ENCODE measurements at places on chromosomes 4 and X.

- DNase-seq = no peak
Observed at GRCh38 chr4:25950461-25951389, 36.7 kb downstream of the SMIM20 start.

DNA sequence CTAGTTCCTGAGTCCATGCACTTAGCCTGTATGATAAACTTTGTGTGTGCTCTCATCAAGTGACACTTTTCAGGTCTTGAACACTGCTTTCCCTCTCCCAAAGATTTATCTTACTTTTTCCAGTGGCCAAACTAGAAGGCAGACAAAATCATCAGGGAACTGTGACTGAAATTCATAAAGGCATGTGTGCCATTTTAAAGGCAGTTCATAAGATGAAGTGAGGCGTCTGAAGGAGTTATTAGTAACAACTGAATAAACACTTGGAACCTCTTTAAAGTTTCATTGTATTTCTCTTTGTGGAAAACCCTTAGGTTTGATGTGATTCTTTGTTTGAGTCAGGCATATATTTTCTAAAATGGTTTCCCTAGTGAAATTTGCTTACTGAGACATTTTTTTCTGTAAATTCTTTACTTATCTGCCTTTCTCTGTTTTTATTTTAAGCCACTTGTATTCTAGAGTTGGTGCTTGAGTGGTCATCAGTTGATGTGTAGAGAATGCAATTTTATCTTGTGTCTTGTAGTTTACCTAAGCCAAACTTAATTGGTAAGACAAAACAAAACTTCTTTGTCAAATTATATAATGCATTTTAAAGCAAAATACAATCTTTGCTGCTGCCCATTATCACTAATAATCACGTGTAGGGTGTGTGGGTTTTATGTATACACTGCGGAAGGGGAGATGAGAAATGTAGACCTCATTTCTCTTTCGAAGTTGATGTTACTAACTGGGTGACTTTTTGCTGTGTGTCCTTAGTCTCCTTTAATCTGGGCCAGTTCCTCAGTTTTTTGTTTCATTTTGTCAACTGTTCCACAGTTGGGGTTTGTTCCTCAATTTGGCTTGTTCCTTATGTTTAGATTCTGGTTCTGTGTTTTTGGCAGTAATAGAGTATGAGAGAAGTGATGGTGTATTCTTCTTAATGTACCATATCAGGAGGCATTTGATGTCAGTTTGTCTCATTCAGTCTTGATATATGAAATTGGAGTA is 56.8 kb downstream of the RBPJ start:
- DNase-seq = no peak

- DNase-seq = no peak
Observed at GRCh38 chr4:173269280-173269679, 64.9 kb downstream of the HMGB2 start.

- no peak for DNase-seq
Observed at GRCh38 chrX:30593440-30594200, 16.1 kb upstream of the TASL start.

DNA sequence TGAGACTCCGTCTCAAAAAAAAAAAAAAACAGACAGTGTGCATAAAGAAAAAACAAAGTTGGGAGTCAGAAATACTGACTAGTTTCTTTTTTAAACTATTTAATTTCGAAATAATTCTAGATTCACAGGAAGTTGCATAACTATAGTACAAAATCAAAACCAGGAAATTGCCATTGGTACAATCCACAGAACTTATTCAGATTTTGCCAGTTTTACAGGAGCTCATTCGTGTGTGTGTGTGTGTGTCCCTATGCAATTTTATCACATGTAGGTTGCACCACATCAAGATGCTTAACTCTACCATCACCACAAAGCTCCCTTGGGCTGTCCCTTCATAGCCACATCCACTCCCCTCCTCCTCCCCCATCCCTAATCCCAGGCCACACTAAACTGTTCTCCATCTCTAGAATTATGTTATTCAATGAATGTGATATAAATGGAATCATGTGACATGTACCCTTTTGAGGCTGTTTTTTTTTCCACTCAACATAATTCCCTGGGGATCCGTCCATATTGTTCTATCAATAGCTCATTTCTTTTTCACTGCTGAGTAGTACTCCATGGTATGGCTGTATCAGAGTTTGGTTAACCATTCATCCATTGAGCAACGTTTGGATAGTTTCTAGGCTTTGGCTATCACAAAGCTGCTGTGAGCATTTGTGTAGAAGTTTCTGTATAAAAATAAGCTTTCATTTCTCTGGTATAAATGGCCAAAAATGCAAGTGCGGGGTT is 16.3 kb upstream of the DDX3X start:
- DNase-seq = no peak

DNA sequence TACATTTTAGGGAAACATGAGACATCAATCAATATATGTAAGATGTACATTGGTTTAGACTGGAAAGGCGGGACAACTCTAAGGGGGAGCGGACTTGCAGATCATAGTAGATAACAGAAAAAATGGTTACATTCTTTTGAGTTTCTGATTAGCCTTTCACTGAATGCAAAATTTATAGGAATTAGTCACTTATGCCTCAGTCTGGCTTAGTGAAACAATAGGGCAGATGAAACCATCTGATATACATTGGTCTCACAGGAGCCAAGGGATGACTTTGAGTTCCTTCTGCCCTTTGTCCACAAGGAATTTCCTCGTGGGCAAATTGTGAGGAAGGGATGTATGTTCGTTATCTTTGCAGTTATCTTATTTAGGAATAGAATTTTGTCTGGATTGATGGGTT is 128.2 kb downstream of the ARSF start:
- DNase-seq = no peak

DNA sequence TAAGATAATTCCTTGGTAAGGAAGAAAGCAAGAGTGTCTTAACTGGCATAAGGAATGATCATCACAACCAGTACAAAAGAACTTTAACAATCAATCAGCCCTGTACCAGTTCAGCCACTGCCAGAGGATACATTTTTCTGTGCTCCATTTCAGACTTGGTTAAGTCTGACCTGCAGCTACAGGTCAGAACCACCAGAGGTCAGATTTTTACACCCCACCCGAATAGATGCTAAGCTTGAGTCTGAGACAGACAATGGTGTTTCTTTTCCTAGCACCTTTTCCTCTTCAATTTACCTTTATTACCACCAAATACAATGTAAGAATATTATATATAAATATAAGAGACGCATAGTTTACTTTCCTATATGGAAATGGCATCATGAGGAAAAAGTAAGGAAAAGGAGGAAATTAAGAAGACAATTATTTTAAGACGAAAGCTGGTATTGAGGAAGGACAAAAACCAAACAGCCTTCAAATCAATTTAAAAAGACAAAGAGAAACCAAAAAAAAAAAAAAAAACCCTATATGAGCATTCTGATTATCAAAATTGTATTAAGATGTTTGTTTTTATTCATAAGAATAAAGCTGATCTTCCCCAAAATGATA is 215.3 kb upstream of the TTC29 start:
- peak; percentile 32 for DNase-seq

DNA sequence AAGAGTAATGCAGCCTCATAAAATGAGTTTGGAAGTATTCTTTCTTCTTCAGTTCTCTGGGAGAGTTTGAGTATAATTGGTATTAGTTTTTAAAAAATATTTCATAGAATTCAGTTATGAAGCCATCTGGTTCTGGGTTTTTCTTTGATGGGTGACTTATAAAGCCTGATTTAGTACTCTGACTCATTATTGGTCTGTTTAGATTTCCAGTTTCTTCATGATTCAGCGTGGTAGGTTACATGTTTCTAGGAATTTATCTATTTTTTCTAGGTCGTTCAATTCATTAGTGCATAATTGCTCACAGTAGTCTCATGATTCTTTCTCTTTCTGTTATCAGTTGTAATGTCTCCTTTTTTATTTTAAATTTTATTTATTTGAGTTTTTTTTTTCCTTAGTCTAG is 111.2 kb downstream of the CEP44 start:
- DNase-seq = peak; percentile 17

DNA sequence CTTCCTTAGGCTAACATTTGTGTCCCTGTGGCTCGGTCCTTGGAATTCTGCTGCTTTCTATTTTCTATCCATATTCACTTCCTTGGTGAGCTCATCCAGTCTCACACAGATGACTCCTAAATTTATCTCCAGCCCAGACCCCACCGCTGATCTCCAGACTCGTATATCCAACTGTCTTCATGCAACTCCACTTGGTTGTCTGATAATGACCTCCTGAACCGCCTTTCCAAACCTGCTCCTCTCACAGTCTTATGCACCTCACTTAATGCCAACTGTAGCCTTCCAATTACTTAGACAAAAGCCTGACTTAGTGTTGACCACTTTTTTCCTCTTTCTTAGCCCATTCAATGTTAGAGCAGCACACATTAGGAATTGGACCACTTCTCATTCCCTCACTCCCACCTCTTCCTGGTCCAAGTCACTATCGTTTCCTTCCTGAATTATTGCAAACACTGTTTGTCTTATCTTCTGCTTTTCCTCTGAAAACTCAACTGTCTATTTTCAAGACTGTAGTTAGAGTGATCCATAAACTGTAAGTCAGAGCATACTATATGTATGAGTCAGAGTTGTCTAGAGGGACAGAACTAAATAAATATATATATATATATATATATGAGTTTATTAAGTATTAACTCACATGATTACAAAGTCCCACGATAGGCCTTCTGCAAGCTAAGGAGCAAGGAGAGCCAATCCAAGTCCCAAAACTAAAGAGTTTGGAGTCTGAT is 292.5 kb downstream of the UNC5C start:
- no peak for DNase-seq

- no peak for DNase-seq
Observed at GRCh38 chrX:147838465-147839131, 73.1 kb upstream of the FMR1 start.

- DNase-seq = no peak
Observed at GRCh38 chr4:31947101-31947500, 1226.9 kb downstream of the PCDH7 start.

DNA sequence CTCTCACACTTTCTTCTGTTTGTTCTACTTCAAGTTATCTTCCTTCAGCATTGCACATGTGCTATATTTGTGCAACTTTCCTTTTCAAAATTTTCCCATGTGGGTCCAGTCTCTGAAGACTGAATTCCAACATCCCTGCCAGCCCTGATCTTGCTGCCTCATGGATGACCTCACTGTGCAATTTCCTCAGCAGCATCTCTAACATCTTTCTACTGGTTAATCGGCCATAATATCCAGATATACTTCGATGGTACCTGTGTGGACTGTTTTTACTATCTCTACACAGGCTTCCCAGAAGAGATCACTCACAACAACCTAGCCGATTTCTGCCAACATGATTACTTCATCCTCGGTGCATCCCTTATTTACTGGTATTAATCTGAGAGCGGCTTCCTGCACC is 41.5 kb downstream of the GPM6A start:
- no peak for DNase-seq

DNA sequence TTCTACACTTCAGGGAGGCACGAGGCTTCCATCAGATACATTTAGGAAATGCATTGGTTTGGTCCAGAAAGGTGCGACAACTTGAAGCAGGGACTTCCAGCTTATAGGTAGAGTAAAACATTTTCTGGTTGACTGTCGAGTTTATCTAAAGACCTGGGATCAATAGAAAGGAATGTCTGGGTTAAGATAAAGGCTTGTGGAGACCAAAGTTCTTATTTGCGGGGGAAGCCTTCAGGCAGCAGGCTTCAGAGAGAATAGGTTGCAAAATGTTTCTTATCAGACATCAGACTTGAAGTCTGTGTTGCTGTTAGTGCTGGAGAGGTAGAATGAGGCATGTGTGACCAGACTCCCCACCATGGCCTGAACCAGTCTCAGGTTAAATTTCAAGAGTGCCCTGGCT is 190.3 kb downstream of the TRIML1 start:
- DNase-seq = no peak

GRCh38 chr4:80058740-80059139 is 14.3 kb downstream of the ANTXR2 start:
- DNase-seq = no peak

- peak; percentile 41 for DNase-seq
Observed at GRCh38 chr4:146333187-146333894, 119.0 kb downstream of the REELD1 start.

DNA sequence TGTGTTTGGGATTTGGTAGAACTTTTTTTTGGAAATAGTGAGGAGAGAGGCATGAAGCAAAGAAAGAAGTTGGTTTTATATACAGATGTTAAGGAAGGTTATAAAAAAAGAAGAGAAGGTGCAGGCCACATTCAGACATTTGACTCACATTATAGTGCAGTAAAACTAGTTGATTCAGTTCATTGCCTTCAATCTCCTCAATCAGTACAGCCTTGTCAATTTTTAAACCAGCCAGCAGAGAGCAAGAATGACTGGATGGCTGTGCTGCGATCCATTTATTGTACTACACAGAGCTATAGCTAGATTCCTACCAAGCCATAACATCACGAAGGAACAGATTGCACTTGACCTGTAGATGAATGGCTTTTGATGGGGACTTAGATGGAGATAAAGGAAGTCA is 79.7 kb upstream of the LSM6 start:
- DNase-seq = no peak

GRCh38 chr4:5650040-5650439 is 58.3 kb downstream of the EVC2 start:
- no peak for DNase-seq

DNA sequence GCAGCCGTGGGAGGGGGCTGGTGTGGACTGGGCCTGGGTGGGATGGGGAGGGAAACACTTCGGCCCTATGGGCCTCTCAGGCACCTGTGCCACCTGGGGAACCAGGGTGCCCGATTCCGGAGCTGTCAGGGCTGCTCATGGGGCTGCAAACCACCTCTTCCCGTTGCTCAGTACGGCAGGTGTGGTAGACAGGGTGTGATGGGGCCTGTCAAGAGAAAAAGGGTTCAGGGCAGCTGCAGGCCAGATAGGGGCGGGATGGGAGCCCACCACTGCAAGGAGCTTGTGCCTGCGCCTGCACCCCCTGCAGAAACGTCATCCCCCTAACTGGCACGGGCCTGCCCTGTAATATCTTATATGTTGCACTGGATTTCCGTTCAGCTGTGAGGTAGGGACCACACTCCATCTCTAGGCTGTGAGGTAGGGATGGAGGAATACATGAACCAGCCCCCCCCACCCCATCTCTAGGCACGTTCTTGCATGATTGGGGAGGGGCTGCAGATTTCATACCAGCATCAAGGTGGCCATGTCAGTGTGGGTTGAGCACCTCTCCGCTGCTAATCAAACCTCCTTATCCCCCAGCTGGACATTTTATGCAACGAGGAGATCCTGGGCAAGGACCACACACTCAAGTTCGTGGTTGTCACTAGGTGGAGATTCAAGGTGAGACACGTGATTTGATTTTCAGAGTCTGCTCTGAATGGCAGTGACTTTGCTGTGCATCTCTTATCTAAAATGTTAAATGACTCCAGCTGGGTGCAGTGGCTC is 59.0 kb downstream of the PCGF3 start:
- DNase-seq = no peak

GRCh38 chr4:147362938-147363337 is 118.0 kb upstream of the EDNRA start:
- no peak for DNase-seq

DNA sequence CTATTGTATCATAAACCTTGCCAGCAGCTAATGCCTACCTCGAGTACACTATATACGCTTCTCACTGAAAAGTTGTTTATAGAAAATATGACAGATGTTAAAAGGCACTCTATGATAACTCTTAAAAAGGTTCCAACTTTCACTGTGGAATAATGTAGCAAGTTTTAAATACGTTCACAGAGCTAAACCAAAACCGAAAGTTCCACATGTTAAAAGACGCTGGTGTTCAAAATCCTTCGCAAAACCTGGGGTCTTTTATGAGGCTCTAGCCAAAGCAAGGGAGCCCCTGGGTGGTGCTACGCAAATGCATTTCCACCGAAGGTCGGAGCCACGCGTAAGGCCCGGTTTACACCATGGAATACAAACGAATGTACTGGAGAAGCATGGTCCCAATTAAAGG is 103.7 kb upstream of the TENM3 start:
- DNase-seq = no peak

GRCh38 chrX:134774190-134775048 is 116.1 kb upstream of the PLAC1 start:
- no peak for DNase-seq

Measured in HFF-Myc (cell line).